ENCODE measurements at places on chromosomes 1 and 21.

GRCh38 chr1:240572328-240572727 lies 39.6 kb downstream of the GREM2 start:
- no peak for DNase-seq

GRCh38 chr1:151147132-151147503 lies 687 bp upstream of the SEMA6C start:
- DNase-seq, result no peak

- DNase-seq, result no peak
These were observed 82.1 kb upstream of the ARHGEF16 start for GRCh38 chr1:3372317-3372716.

DNA sequence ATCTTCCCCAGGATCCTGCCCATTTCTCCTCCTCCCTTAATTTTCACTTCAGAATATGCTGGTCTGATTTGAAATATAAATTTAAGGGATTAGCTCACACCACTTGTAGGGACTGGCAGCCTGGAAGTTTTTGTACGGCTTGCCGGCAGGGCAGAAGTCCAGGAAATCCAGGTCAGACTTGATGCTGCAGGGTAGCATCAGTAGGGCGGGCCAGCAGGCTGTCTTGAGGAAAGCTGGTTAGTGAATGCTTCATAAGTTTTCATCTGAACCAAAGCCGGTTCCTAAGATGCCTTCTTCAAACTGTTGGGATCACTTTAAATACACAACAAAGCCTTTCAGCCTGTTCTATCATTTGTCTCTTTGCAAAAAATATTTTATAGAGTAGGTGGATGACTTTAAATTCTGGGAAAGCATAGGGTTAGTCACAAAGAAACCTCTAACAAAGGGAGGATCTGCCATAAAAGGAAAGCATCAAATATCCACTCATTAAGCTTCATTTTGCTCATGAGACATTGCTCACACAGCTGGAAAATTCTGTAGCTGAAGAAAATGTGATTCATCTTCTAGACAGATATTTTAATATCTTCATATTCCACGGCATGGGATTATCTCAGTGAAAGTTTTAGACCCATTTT lies 90.7 kb upstream of the GFI1 start:
- DNase-seq, result no peak

GRCh38 chr1:157519451-157519850 lies 32.9 kb downstream of the FCRL5 start:
- DNase-seq, result no peak

GRCh38 chr1:32990887-32991286 lies 26.3 kb upstream of the RNF19B start:
- DNase-seq, result no peak

- DNase-seq, result no peak
These were observed 126.0 kb downstream of the AK5 start for GRCh38 chr1:77407738-77408375.

DNA sequence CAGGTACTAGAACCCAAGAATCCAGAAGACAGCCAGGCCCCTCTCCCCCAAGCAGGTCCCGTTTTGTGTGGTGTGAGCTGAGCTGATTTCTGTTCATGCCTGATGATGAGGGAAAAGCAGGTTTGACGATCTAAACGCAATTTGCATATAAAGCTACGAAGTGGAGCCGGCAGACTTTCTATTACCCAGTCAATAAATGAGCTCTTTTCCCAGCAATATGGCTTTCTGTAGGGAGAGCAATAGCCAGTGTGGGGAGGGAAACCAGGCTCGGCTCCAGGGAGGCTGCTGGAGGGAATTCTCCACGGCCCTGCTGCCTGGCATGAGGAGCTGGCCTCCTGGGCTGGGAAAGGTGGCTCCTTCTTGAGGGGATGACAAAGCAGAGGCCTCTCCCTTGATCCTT lies 140.7 kb upstream of the AJAP1 start:
- no peak for DNase-seq

DNA sequence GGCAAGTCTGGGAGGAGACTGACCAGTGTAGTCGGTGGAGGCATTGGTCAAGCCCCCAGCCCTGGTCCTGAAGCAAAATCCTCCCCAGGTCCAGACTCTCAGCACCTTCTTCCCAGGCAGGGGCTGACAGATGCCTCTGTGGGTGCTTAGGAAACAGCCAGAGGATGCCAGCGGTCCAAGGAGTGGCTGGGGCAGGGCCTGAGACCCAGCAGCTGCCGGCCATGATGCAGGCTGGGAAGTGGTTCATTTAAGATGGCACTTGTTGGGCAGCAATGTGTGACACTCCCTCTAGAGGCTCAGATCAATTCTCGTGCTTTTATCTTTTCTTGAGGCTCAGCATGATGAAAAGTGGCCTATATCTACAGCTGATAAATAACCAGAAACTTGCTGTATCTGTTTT lies 165.0 kb upstream of the VAMP3 start:
- DNase-seq, result no peak

DNA sequence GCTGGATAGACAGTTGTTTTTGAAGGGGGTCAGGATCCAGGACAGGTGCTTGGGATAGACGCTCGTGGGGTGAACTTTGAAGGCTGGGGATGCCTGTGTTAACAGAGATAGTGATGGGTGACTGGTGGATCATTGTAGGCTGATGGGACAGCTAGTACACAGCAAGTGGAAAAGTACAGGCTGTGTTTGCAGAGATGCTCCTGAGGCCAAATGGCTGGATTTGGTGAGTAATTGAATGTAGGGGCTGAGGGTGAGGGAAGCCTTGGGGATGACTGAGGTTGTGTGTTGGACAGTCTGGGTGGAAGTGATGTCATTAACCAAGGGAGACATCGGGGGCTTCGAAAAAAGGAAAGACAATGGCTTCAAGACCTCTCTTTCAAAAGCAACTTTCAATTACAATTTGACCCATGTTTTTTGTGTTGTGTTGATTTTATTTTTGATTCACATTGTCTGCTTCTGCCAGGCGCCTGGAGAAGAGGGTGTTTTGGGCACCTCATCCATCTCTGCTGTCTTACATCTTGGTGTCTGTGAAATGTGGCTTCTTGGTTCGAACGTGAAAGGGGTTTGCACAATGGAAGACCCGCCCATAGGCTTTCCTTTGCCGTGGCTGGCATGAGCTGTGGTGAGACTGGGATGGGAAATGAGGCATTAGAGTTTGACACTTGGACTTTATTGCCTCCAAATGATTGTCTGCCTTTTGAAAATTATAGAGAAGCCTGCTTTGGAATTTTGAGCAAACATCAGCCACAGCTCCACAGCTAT lies 147.5 kb downstream of the FOXD2 start:
- no peak for DNase-seq

DNA sequence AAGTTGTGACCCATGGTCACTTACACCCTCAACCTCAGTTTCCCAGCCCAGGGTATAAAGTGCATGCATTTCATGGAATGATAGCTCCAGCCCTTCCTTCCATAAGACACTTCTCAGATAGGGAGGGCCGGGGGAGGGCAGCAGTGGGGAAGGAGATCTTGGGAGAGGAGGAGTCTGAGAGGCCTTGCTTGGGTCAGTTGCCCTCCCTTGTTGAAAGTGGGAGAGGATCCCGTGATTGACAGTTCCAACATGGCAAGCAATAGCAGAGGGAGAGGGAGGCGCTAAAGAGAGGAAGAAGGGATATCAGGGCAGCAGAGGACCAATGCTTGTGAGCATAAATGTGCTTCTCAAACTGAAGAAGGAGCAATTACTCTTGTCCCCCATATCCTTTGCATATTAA lies 244.4 kb downstream of the CHRM3 start:
- DNase-seq, result no peak

DNA sequence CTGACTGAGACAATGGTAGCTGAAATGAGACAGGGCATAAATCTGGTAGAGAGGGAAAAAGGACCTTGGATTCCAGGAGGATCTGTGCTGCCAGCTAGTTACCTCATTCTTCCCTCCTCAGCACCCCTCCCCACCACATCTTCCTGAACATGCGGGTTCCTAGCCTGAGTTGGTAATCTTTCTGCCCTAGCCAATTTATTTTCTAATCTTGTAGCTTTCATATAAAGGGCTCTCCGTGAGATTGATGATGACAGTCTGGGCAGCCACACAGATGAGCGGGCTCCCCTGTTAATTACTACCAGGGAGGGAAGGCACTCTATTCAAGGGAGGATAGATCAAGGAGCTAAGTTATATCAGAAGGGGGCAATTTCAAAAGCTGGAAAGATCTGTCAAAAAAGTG lies 20.2 kb downstream of the ARHGEF11 start:
- DNase-seq, result no peak

DNA sequence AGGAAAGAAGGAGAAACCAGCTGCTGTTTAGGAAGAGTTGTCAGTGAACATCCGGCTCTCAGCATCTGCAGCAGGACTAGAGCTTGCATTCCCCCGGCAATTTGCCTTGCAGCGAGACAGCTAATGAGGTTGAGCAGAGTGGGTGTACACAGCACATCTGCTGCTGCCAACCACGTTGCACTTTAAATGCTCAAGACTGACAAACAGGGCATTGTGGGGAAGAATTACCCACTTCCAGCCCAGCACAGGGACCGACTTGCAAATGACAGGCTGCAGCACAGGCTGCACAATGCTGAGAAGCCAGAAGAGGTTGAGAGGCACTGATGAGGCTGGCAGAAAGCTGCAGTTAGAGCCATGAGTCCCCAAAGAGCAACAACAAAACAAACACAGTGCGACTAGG lies 47.5 kb upstream of the PLA2G2C start:
- DNase-seq, result no peak

- DNase-seq, result no peak
These were observed 134.5 kb downstream of the HHIPL2 start for GRCh38 chr1:222413436-222413835.

GRCh38 chr21:46605767-46606426 lies 1.0 kb upstream of the S100B start:
- no peak for DNase-seq

- DNase-seq, result no peak
These were observed 127.8 kb upstream of the FMN2 start for GRCh38 chr1:239963856-239964255.

- no peak for DNase-seq
These were observed 19.9 kb downstream of the FBXO28 start for GRCh38 chr1:224133741-224134299.

Data from stimulated activated CD4-positive, alpha-beta T cell treated with anti-CD3 and anti-CD28 coated beads, Interleukin-15, amount 100 ng/mL, for 1 hour (primary cell).